ENCODE measurements at places on chromosomes 7 and 10. TPM values are rescaled to one million over a fixed set of nuclear protein-coding genes. Genes with fewer than 3 reads are reported as not detected.

Gene DNAJC12
- 3.7 TPM for polyA plus RNA-seq

Gene SEMA3E
- 0.19 TPM for polyA plus RNA-seq

Gene CYP2C19
- polyA plus RNA-seq = 0.31 TPM

Gene FAM25C
- polyA plus RNA-seq = not detected

Gene CALHM1
- polyA plus RNA-seq = not detected

Gene ASZ1
- polyA plus RNA-seq = not detected
